ENCODE measurements at places on chromosomes 12 and 14.

DNA sequence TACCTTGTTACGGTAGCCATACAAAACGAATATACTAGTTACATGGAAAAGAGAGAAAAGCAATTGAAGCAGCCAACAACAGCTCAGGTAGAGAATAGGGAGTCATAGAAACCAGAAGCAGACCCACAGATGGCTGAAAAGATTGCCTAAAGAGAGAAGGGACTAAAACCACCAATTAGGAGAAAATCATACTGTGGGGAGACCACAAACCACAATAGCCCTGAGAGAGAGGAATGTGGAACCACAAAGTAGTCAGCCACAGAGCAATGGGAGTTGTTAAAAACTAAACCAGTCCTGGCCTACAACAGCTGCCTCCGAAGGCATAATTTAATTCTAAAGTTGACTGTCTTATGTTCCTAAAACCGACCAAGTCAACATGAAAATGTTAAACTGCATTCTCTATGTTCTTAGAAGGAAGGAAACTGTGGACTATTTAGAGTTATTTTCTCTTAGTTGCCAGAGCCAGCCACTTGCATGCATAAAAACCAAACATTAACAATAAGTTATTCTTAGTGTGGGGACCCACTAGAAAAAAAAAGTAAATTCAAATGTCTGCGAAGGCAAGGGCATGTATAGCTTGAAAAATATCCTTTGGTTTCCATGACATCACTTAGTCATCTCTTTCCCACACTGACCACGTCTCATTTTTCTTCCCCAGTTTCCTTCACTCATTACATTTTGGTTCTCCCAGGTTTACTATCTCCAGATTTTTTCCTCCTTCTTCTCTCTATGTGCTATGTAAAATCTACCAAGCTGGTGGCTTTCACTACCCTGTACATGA, 398.1 kb downstream of the NOVA1 start:
- no peak for DNase-seq

- DNase-seq: no peak
Observed at GRCh38 chr14:55705651-55706364, 125.8 kb downstream of the KTN1 start.

- DNase-seq: no peak
Observed at GRCh38 chr14:24847568-24848095, 202.3 kb downstream of the STXBP6 start.

GRCh38 chr12:28787151-28787550, 361.9 kb upstream of the FAR2 start:
- peak; percentile 68 for DNase-seq

DNA sequence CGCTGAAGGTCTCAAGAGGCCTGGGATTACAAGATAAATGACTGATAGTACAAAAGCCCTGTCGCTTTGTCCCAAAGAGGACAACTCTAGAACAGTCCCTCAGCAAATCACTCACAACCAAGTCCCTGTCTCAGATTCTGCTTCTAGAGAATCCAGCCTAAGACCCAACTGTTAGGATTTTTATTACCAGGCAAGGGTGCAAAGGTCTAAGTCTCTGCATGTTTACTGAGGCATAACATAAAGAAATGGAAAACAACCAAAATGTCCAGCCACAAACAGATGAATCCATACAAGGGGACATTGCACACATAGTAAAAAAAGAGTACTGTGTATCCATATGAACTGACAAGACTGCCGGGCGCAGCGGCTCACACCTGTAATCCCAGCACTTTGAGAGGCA, 104.1 kb downstream of the FOXN3 start:
- DNase-seq: no peak

GRCh38 chr12:3236345-3237187, 159.4 kb downstream of the TSPAN9 start:
- DNase-seq: no peak

DNA sequence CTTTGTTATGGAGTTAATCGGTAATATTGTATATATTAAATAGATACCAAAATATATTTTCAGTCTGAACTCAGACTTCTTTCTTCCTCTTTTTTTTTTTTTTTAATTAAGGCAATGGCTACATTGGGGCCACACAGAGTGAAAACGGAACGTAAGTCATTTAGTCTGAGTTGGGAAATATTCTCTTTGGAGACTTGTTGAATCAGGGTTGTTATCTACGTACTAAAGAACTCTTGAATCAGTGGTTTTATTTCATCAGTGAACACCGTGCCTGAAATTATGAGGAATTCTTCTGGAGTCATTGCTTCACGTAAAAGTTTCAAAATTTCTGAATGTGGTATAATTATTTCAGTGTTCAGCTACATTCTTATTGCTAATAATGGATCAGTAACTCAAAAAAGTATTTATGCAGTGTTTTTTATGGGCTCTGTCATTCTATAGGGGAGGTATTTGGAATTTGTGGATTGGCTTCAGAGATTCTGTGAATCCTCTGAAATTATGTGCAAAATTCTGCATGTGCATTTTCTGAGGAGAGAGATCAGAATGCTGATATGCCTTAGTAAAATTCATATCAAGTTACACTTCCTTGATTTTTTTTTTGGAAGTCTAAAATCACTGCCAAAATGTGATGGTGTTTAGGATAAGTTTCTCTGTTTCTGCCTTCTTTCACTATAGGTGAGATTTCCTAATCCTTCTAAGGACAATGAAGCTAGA, 39.6 kb downstream of the BRMS1L start:
- no peak for DNase-seq

DNA sequence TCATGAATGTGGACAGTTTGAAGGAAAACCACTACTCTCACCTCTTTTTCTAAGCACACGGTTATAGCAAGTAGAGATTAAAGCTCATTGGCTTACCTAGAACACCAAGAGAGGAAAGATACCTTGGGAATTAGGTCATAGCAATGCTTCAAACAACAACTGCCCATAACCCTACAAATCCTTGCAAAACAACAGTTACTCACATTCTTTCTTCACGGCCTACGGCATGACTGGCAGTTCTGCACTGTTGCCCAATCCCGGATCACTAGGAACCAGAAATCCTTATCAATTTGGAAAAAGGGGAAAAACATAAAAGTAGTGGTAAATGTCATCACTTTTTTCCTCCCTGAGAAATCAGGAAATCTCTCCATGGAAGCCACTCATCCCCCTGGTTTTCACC, 9.6 kb upstream of the ISM2 start:
- DNase-seq: no peak

GRCh38 chr14:57254884-57255283, 13.8 kb downstream of the EXOC5 start:
- DNase-seq: no peak

- no peak for DNase-seq
Observed at GRCh38 chr12:25186788-25187402, 8.1 kb downstream of the DNAI7 start.

GRCh38 chr14:78182722-78183121, 12.5 kb downstream of the NRXN3 start:
- no peak for DNase-seq
